ENCODE measurements at places on chromosomes 5 and 9.

GRCh38 chr5:143059976-143060765 is 290.0 kb downstream of the ARHGAP26 start:
- no peak for DNase-seq

GRCh38 chr5:76402886-76403765 is at the start of gene IQGAP2:
Gene IQGAP2, plus strand, starts transcription at chr5:76403285. Its CDS starts 261 bp downstream, at chr5:76403546.
- no peak for DNase-seq

GRCh38 chr9:34555500-34555899 is 32.7 kb upstream of the ENHO start:
- no peak for DNase-seq

DNA sequence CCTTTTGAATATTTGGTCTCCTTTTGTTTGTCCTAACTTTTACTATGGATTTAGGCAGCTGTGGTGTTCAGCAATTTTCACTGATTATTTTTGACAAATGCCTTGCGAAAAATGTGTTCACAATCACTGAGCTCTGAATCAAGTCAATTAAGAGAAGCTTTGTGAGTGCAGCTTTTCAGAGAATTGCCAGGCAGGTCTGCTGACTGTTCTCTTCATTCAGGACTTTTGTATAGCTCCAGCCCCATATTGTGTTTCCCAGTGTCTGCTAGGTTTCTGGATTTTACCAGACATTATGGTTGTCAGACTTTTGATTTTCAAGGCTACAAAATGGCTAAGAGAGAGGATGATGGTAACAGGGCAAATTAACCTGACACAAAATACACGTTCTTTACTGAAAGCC is 1055.9 kb downstream of the CDH18 start:
- no peak for DNase-seq
